CD4-positive, alpha-beta T cell treated with Interleukin-4 for 4 hours (primary cell): ENCODE measurements at places on chromosomes 7 and 10.

- no peak for DNase-seq
Observed at GRCh38 chr10:61975391-61975932, 74.0 kb downstream of the ARID5B start.

DNA sequence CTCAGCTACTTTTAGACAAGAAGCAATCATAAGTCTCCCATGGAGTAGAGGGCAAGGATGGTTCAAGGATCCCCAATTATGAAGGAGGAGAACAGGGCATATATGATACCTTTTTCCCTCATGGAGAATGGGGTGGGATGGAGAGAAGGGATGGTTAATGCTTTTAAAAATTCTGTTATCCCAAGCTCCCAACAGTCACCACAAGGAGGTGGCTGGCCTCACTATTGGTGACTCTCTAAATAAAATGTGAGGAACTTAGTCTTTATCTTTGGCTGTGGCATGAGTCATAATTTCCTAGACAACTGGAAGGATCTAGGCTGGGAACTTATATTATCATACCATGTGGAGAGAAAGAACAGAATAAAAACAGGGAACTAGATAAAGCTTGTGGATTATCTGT lies 297.0 kb downstream of the PHTF2 start:
- no peak for DNase-seq

GRCh38 chr10:98994030-98994429 lies 241.6 kb downstream of the HPSE2 start:
- DNase-seq, result no peak

DNA sequence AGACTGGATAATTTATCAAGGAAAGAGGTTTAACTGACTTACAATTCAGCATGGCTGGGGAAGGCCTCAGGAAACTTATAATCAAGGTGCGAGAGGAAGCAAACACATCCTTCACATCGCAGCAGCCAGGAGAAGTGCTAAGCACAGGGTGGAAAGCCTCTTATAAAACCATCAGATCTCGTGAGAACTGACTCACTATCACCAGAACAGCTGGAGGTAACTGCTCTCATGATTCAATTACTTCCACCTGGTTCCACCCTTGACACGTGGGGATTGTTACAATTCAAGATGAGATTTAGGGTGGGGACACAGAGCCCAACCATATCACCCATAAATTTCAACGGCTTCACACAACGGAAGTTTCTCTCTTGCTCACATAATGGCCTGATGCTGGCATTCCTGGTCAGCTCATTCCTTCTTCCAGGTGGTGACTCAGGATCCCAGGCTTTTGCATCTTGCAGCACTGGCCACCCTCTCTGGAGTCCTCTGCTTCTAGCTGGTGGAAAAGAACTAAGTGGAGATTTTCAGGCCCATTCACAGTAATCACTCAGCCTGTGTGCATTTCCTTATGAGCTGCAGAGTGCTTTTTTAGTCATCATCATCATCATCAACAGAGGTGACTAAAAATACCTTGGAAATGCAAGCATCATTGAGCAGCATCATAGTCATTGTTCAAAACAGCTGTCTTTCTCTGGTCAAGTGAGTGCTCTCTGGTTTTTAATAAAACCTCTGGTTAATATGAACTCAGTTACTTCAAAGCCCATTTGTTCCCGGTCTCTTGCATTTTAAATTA lies 308.1 kb downstream of the SFMBT2 start:
- DNase-seq, result no peak

GRCh38 chr7:94439893-94440381 lies 45.2 kb downstream of the COL1A2 start:
- DNase-seq, result no peak

- no peak for DNase-seq
Observed at GRCh38 chr10:5493691-5494090, 5.7 kb downstream of the CALML5 start.
